ENCODE measurements at places on chromosomes 13 and 19.
A peak's percentile ranks its signal among the peaks of the same experiment; 100 is the strongest.

GRCh38 chr19:13069415-13070359 is 33.0 kb downstream of the LYL1 start:
- no peak for DNase-seq

- DNase-seq, result no peak
Observed at GRCh38 chr13:53648673-53649072, 620.1 kb downstream of the OLFM4 start.

DNA sequence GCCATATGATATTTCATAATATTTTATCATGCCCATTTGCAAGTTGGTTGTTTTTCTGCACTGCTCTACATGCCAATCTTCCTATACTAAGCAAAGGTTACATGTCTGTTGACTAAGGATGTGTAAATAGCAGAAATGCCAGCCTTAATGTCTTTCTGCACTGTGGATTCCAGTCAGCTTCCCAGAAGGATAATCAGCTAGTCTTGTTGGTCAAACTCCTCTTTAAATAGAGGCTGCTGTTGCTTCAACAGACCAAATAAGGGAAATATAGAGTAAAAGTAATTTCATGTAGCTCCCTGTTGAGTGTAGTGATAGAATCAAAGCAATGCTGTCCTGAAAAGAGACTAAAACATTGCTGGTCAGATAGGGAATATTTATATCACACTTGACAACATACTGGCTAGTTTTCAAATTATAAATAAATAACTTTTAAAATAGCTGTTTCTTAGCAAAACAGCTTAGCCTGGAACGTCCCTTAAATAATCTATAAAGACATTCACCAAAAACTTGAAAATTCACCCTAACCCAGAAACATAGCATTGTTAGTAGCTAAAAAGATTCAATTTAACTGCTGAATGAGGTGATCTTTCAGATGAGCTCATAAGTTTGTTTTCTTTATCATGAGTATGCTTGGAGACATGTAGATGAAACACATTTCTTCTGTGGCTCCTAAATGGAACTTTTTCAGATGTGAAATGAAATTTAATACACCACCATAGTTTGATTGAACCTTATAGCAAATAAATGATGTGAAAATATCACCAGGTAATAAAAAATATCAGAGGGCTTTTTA is 56.6 kb downstream of the FRY start:
- no peak for DNase-seq

GRCh38 chr13:99871249-99871898 is 100.2 kb downstream of the ZIC5 start:
- no peak for DNase-seq

DNA sequence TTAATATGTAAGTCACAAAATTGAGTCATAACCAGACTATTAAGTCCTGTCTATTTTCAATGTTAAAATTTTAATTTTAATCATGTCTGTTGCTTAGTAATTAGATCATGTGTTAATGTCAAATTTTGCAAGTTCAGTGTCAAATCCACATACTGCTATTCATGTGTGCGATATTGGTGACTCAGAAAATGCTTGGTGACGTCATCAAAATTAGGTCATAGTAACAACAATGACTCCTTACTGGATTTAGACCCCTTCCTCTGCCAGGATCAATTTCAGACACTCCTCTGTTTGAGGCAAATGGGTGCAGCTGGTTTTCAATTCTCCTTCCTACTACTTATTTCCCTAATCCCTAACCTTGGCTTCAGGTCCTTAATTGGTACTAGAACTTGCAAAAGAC is 1394.3 kb upstream of the SLC10A2 start:
- no peak for DNase-seq

DNA sequence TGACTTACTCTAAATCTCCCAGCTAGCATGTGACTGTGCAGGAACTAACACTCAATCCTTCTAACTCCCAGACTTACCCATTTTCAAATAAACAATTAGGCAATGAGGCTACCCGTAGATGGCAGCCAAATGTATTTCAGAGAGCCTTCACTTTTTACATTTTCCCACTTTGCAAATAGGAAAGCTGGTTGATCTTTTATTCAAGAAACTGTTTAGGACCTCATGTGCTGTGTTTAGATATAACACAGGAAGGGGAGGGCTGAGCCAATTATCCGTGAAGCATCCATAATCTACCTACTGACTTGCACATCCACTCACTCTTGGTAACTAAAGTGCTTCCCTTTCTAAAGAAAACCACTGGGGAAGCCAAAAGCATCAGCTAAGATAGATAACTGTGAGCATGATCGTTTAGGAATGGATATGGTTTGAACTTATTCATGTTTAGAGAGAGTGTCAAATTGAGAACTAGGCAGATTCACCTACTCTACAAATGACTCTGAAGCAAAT is 33.4 kb downstream of the MBNL2 start:
- no peak for DNase-seq

- DNase-seq, result no peak
Observed at GRCh38 chr19:52987221-52987620, 24.5 kb upstream of the ZNF816 start.

GRCh38 chr13:113418722-113419049 is 34.6 kb downstream of the ADPRHL1 start:
- DNase-seq, result no peak

GRCh38 chr19:50952910-50953309 is at the start of gene KLK5:
Gene KLK5 (minus strand): TSS chr19:50953038. CDS start chr19:50952657, 381 bp downstream.
- no peak for DNase-seq

DNA sequence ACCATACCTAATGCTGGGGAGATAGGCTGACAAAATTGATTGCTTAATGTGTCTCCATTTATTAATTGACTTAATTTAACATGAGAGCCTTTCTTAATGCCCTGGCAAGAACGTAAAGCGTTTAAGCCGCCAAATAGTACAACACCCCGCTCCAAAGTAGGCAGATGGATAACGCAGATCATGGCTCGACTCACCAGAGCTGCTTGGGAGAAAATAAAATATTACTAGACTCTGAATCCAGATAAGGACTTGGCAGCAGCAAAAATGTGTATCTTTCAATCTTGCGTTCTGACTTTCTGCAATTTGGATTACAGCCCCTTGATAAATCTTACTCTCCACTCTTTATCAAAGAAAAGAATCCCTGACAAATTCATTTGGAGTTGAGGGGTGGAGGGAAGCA is 403 bp upstream of the SIAH3 start:
- DNase-seq, result no peak

- no peak for DNase-seq
Observed at GRCh38 chr19:19381007-19381926, 24.2 kb upstream of the GATAD2A start.

GRCh38 chr13:24097064-24097463 is 63.5 kb upstream of the SPATA13 start:
- peak; percentile 3 for DNase-seq

DNA sequence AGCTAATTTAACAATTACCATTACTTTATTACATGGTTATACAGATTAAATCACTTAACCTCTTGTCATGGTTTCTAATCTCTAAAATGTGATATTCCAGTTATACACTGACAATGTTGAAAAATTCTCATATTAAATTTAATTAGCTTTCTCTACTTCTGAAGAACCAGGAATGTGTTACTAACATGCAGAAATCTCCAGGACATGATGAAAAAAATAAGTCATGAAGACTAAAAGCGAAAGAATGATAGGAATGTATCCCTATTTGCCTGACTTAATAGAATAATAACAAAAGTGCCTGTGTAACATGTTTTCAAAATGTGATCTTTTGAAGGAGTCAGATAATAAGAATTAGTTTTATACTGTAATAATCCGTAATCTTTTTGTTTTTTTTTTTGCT is 2823.7 kb upstream of the PCDH20 start:
- no peak for DNase-seq

DNA sequence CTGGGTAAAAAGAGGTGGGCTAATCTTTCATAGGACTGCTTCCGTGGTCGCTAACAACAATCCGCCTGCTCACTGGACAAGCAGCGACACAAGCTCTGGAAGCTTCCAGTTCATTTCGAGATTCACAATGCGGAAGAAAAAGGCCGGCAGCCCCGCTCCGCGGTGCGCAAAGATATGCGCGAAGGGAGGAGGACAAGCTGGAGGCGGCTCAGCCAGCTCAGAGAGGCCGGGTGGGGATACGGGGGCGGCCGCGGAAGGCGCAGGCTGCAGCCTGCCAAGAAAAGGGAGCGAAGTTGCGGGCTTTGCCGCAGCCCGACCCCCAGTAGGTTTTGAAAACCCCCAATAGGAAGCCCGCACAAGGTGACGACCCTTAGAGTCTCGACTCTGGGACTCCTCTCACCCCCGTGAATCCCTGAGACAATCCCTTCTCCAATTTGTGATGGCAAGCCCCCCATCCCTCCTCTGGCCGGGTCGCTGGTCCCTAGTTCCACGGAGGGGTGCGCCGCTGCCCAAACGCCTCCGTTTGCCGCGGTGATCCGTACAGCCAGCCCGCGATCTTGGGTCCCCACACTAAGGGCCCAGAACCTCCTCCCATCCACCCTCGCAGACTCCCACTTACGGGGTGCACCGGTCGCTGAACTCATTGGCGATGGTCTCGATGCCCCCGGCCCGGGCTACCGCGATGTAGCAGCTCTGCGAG is 697 bp downstream of the HSPH1 start:
- DNase-seq, result peak; percentile 84

DNA sequence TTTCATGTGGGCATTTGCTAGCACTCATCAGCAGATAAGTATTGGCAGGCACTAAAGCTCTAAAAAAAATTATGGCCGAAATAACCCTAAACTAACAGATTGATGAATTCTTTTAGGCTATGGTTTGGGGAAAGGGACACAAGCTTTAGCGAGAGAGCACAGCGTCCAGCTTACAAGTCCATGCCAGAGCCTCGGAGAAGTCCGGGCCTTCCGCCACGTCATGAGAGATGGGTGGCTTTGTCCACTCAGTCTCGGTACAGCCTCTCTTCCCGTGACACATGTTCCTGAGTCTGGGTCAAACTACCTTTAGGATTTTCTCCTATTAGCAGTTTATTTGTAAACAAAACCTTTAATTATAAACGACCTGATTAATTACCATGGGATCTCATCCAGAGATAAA is 27.7 kb downstream of the TMTC4 start:
- no peak for DNase-seq

GRCh38 chr19:40243181-40243580 is 16.7 kb upstream of the CCNP start:
- no peak for DNase-seq

DNA sequence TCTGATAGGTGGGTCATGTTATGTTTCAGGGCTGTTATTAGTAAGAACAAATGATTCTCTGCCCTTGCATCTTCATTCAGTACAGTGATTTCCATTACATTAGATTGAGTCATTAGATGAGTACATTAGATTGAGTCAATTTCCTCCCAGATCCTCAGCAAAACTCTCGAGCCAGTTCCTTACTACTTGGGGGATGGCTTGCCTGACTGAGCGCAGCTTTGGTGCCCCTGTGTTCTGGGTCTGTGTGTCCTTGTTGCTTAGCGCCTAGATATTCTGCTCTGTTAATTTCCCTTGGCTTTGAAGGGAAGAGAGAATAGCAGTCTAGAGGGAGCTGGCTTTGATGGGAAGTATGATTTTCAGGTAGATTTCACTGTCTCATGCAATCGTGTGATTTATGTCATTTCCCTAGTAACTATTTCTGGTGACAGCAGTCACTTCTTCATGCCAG is 19.1 kb upstream of the SCEL start:
- DNase-seq, result no peak

- DNase-seq, result no peak
Observed at GRCh38 chr19:45972081-45972946, 1.4 kb downstream of the NOVA2 start.

DNA sequence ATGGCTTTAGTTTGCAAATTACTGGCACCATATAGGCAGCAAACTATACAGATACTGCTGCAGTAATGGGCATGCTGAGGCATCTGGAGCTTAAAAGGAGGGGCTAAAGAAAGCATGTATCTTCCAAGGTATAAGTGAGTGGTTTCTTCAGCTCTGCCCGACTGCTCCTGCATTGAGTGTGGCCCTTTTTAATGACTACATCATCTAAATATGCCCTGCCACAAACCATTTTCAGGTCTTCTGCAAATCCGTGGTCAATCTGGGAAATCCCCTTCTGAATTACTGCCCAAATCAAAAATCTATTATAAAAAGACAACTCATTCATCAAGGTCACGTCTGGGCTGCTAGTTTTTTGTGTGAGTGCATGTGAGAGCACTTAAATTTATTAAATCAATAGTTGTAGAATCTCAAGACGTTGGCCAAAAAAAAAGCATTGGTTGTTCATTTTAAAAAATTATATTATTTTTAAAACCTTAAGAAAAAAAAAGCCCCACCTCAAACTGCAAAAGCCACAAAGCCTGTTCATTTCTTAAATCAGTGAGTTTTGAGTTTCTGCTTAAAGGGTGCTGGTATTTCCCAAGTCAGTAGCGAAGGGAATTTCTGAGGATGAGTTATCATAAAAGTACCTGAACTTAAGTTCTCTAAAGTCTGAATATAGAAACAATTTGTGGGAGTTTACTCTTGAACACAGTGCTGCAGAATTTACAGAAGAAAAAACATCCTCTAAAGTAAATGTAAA is 16.3 kb downstream of the LCP1 start:
- DNase-seq, result no peak

Measured in stimulated activated effector memory CD8-positive, alpha-beta T cell treated with anti-CD3 and anti-CD28 coated beads, Interleukin-12 subunit alpha, Interleukin-12 subunit beta, amount 100 ng/mL, for 72 hours (primary cell).